ENCODE measurements at places on chromosomes 7 and 10.

DNA sequence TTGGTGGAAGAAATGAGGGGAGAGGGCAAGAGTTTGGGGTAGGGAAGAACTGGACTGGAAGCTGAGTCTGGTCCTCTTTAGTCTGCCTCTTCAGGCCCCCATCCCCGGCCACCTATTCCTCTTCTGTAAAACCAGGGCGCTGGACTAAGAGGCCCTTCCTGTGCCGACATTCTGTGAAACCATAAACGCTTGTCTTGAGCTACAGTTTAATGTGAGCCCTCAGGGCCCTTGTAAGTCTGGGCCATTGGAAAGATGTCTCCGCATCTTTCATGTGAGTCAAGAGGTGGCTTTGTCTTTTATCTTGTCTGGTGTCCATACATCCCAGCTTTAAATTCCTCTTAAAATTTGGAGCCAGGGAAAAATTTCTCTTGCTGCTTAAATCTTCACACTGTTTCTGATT lies 90.6 kb downstream of the PLCE1 start:
- no peak for DNase-seq

GRCh38 chr7:130141161-130141883 lies 63.9 kb downstream of the TMEM209 start:
- peak; percentile 55 for DNase-seq

DNA sequence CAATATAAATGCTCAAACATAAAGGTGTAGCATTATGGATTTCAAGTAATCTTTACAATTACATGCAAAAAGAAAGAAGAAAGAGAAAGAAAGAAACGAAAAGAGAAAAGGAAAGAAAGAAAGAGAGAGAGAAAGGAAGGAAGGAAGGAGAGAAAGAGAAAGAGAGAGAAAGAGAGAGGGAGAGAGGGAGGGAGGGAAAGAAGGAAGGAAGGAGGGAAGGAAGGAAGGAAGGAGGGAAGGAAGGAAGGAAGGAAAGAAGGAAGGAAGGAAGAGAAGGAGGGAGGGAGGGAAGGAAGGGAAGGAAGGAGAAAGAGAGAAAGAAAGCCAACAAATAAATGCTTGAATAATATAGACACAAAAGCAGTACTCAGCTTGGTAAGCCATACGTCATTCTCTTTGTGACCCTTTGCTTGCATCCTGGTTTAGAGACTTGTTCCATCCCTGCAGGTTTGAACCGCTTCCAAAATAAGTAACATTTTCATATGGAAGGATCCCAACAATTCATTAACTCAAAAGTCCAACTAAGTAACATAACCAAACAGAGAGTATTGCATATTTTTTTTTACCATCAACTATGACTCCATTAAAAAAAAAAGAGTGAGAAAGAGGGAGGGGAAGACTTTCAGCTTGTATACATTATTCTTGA lies 95.8 kb downstream of the SEMA3D start:
- DNase-seq: no peak

DNA sequence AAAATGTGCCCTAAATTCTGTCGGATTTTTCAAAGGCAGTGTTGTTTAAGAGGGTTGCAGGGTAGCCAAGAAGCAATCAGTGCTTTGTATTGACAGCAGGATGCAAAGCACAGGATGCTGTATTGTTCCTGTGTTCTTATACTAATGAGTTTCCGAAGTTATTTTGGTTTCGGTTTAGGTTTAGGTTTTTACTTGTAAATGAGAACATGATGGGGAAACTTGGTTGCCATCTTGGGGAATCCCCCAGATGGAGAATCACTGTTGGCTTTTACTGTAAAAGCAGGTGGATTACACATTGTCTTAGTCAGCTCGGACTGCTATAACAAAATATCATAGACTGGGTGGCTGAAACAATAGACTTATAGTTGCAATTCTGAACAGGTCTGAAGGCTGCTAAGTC lies 72.1 kb downstream of the INHBA start:
- no peak for DNase-seq

GRCh38 chr7:142859829-142860228 lies 5.0 kb downstream of the EPHB6 start:
- no peak for DNase-seq

DNA sequence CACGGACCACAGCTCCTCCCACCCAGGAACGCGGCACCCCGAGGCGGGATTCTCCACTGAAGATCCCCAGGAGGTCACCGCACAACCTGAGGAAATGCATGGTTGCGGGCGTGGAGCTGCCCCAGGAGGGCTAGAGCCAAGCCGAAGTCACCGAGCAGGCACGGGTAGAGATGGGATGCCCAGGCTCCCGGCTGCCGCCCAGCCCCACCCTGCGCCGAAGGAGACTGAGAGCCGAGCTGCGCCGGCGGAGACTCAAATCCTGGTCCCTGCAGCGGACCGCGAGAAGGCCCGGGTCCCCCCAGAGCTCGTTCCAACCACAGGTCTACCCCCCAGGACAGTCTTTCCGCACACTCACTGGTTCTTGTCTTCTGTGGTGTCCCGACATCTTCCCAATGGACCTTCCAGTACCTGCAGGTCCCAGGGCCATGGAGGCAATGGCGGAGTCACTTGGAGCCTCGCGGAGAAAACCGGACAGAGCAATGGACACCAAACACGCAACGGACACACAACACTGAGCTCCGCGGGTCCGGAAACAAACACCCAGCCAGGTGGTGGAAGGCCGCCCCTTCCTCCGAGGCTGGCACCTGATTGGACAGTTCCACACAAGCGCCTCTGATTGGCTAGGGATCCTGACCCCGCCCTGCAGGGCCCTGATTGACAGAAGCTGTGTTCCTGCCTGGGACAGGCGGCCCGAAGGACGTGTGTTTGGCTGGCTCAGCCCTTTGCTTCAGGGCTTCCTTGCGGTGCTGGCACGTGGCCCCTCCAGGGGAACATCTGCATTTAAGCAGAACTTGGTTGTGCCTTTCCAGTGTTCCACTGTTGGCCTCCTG lies 331.9 kb upstream of the NUPR2 start:
- DNase-seq: no peak

GRCh38 chr7:19368491-19368925 lies 223.3 kb upstream of the FERD3L start:
- no peak for DNase-seq

DNA sequence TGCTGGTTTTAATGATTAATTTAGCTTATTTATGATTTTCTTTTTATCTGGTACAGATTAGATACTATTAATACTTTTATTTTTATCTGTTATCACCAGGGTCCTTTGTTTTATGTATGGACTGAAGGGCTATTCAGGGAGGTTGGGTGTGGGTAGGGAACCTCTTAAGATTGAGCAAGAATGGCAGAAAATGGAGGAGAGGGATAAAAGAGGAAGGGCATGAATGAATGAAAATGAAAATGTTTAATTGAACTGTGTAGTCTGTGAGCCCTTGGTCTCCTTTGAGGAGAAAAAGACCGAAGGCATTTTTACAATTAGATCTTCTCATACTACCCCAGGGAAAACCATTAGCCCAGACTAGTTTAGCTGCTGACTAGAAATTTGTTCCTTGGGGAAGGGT lies 93.1 kb downstream of the CDK14 start:
- DNase-seq: no peak

- DNase-seq: peak; percentile 18
These were observed 12.3 kb downstream of the CNPY1 start for GRCh38 chr7:155533827-155534690.

DNA sequence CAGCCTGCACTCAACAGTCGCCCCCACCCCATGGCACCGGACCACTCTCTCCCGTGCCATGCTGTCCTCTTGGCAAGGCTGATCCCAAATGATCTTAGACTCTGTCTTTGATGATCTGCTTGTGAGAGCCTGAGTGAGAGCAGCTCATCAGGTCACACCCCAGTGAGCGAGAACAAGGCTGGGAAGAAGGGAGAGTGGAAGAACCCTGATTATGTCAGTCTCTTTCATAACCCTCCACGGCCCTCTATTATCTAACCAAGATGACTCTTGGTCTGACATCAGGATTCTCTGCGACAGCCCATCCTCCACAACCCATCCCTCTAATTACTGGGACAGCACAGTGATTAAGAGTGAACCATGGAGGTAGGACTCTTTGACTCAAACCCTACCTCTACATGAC lies 53.1 kb upstream of the C7orf33 start:
- no peak for DNase-seq

GRCh38 chr10:69477968-69478597 lies 26.8 kb downstream of the TSPAN15 start:
- no peak for DNase-seq

DNA sequence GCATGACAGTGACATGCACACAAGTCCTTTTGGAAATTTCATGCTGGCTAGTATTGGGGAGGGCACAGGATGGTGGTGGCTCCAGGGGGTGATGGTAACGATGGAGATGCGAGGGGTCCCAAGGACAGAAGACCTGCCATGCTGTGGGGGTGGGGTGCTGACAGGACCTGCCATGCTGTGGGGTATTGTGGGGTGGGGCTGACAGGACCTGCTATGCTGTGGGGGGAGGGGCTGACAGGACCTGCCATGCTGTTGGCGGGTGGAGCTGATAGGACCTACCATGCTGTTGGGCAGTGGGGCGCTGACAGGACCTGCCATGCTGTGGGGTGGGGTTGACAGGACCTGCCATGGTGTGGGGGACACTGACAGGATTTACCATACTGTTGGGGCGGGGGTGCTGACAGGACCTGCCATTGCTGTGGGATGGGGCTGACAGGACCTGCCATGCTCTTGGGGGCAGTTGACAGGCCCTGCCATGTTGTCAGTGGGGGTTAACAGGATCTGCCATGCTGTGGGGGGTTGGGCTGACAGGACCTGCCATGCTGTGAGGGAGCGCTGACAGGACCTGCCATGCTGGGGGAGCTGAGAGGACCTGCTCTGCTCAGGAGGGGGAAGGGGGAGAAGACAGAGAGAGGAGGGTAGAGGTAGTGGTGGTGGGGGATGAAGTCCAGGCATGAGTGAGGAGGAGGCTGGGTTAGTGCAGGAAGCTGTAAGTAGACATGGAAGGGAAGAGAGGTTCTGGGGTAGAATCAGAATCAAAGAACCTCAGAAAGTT lies 36.2 kb upstream of the RET start:
- no peak for DNase-seq

GRCh38 chr10:18505456-18506118 lies 145.8 kb downstream of the NSUN6 start:
- no peak for DNase-seq

GRCh38 chr7:123583821-123584220 lies 17.8 kb upstream of the ASB15 start:
- DNase-seq: no peak

DNA sequence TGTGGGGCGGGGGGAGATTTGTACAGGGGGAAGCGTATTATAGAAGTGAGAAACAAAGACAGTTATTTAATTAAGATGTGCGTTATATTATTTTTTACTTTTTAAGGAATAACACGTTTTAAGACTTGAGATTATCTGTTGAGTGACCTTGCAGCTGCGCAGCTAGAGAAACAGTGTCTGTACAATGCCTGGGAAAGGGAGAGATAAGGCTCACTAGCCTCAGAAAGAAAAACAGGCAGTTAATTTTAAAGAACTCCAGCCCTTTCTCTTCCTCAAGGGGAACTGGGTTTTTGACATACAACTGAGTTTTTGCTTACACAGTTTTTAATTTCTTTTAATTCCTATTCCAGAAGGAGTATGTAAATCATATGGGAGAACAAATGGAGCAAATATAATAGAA lies 50.7 kb downstream of the LMBR1 start:
- DNase-seq: no peak

GRCh38 chr7:143013473-143013872 lies 13.5 kb downstream of the OR9A2 start:
- DNase-seq: no peak

DNA sequence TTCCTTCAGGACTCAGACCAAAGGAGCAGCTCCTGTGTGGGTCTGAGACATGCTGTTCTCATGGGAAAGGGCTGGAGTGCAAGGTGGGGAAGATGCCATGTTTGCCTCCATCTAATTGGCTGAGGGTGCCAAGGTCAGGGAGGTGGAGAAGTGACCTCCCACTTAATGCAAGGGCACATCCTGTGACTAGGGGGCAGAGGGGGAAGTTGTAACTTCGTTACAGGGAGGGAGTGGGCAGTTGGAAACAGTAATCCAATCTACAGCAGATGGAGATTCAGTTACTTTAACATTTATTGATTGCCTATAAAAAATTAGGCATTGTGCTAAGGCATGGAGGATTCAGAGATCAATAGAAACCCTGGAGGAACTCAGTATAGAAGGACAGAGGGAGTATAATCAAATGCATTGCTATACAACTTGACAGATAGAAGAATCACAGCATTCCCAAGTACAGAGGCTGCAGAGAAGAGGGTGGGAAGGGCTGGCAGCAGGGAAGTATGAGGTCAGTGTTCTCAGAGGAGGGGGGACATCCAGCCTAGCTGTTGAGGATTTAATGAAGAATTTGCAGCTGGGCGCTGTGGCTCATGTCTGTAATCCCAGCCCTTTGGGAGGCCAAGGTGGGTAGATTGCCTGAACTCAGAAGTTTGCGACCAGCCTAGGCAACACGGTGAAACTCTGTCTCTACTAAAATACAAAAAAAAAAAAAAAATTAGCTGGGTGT lies 75.9 kb downstream of the CCNY start:
- no peak for DNase-seq

DNA sequence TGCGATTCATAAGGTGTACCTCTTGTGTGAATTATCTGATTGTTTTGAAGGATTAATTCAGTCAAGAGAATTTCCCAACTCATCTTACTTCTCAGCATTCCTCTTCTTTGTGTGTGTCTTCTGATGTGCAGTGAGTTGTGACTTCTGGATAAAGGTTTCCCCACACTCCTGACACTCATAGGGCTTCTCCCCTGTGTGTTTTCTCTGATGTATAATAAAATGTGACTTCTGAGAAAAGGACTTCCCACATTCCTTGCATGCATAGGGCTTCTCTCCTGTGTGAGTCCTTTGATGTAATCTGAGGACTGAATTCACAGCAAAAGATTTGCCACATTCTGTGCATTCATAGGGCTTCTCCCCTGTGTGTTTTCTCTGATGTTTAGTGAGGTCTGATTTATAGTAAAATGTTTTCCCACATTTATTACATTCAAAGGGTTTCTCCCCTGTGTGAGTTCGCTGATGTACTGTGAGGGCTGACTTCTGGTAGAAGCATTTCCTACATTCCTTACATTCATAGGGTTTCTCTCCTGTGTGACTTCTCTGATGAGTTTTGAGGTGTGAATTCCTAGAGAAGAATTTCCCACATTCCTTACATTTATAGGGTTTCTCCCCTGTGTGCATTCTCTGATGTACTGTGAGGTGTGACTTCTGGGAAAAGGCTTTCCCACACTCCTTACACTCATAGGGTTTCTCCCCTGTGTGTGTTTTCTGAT lies 24.2 kb downstream of the ZNF25 start:
- no peak for DNase-seq

DNA sequence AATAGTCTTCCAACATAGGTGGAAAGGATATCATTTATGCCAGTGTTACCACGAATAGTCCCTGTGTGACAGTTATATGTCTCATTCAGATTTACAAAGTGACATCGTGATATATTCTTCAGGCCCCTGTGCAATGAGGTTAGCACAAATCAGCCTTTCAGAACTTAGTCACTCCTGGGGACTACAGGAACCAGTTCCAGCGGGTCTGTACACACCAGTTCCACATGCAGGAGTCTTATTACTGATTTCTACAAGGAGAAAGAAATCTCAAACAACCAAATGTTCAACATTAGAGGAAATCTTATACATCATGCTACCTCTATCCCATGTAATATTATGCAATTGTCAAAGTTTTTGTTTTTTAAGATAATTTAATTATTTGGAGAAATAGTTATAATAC lies 4.4 kb upstream of the WDR91 start:
- DNase-seq: no peak
